ENCODE measurements at places on chromosomes 13 and 19.

- no peak for DNase-seq
Observed at GRCh38 chr19:4474514-4475022, 2.5 kb downstream of the HDGFL2 start.

DNA sequence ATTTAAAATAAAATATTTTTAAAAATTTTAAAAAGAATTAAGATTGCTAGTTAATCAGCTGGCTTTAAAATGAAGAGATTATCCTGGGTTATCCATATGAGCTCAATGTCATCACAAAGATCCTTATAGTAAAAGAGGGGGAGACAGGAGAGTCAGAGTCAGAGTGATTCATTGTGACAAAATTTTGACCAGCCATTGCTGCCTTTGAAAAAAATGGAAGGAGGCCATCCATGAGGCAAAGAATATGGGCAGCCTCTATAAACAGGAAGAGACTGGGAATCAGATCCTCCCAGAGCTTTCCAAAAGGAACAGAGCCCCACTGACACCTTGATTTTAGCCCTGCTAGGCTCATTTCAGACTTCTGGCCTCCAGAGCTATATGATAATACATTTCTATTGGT lies 9.3 kb upstream of the RUBCNL start:
- DNase-seq = no peak

DNA sequence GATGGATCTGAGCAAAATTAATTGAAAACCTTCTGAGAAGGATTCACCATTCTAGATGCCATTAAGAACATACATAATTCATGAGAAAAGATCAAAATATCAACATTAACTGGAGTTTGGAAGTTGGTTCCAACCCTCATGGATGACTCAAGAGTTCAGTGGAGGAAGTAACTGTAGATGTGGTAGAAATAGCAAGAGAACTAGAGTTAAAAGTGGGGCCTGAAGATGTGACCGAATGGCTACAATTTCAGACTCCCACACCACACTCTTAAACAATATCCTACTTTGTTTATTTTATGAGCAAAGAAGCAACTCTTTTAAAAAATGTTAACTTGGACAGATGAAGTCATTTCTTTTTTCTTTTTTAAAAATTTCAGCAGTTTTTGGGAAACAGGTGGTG lies 354.3 kb downstream of the KLF12 start:
- DNase-seq = no peak

- DNase-seq = no peak
Observed at GRCh38 chr19:17654993-17655392, 33.2 kb downstream of the UNC13A start.

- DNase-seq = no peak
Observed at GRCh38 chr19:8866344-8866743, 34.2 kb downstream of the MBD3L1 start.

GRCh38 chr19:40466219-40466984 lies 399 bp upstream of the SPTBN4 start:
- DNase-seq = peak; percentile 47

DNA sequence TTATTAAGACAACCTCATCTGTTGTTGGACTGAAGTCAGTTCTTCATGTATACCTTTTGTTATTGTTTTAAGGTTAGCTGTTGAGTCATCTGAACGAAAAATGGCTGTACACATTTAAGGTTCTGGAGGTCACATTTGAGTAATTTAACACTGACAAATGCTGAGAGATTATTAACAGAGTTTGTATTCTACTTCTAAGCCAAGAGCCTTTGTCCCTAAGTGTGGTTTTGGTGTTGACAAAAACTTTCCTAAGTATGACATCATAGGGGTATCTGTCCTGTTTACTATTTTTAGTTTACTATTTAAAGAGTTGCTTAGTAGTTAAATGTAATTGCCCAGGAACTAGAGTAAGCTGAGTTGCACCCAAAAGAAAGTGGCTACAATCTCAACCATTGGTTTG lies 71.9 kb downstream of the CDK8 start:
- DNase-seq = no peak

DNA sequence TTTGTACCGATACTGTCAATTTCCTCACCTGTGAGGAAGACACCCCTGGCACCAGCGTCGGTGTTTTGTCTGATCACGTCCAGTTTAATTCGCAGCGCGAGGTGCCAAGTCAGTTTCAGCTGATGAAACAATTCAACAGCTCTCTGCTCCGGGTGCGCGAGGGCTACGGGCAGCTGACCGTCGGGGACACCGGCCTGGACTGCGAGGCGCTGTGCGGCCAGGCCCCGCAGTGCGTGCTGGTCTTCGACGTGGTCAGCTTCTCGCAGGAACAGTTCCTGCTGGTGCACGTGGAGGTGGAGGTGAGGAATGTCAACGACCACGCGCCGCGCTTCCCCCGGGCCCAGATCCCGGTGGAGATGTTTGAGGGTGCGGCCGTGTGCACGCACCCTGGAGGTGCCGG lies 171.5 kb downstream of the OLFM4 start:
- DNase-seq = no peak

DNA sequence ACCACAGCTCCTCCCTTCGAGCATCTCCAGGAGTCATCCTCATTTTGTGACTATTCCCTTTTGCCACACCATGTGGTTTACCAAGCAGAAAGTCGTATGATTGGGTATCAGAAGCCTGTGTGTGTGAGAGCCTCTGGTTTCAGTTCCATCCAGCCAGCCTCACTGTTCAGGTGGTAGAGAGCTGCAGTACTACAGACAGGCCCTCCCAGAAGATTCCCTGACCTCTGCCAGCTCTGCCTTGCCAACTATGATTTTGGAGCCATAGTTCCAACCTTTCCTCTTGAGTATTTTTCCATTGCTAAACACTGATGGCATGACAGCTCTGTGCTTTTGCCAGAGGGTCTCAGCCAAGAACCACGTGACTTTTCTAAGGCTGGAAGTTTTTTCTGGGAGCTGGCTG lies 82.5 kb downstream of the DHRS12 start:
- DNase-seq = no peak

GRCh38 chr19:31991984-31992655 lies 353.3 kb upstream of the ZNF507 start:
- no peak for DNase-seq

- no peak for DNase-seq
Observed at GRCh38 chr13:24654741-24655140, 25.5 kb upstream of the ATP12A start.

DNA sequence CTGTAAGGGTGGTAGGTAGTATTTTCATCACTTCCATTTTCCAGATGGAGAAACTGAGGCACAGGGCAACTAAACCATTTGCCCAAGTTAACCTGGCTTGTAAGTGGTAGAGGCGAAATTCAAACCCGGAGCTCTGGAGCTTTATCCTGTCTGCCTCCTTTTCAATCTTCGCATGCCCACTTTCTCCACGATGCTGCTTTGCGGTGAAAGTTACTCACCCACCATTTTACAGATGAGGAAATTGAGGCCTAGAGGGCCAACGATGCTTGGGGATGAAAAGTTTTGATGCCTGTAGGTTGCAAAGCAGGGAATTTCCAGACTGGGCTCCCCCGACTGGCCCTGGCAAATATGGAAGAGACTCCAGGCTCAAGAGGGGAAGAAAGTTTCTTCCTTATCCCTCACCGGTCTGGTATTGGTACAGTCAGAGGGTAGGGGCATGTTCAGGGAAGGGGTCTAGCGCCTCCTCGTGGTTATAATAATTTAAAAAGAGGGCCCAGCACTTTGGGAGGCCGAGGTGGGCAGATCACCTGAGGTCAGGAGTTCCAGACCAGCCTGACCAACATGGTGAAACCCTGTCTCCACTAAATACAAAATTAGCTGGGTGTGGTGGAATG lies 1.9 kb upstream of the SH2D3A start:
- DNase-seq = no peak

DNA sequence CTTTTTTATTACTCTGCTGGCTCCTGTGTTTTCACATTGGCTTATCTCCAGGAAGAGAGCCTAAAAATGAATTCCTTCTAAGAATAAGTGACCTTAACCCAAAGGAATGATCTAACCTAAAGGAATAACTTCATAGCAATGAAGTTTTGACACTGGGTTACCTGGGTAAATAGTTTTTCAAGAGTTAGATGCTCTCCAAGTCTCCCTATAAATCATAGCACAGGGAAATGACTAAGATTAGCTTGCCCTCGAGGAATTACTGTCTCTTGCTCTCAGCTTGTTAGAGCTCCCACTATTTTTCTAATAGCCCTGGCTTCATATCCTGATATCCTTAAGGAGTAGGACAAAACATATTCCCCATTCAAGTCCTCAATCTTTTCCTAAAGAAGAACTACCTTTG lies 66.3 kb downstream of the SPRY2 start:
- DNase-seq = no peak

DNA sequence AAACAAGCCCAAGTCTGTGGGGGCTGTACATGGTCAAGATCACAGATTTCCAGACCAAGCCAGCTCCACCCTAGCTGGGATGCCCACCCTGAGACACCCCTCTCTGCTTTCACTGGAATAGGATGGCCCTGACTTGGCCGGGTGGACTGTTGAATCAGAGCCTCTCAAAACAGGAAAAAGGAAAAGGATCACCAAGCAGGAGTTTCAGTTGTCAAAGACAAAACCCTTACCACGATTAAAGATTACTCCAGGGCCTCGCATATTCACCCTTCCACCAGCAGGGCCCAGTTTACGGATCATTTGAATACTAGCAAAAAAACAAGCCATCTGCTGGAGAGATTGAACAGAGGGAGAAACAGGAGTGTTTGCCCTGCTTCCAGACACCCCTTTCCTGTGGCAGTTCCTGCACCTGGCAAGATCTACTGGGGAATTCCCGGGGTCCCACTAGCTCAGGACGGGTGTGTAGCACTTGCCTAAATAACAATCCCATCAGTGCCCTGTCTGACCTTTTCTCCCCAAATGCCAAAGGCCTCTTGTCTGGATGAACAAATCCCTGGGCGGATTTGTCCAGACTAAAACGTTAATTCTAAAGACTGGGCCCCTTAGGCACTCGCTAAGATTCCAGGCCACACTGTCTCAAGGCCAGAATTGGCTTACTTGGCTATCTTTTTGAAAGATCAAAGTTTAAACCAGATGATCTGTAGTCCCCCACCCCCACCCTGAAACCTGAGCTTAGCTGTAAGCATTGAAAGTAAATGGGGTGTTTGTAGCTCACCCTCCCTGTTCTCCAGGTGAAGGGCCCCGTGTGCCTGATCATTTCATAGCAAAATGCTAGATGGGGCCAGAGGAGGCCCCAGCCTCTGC lies 38.4 kb downstream of the ACTN4 start:
- DNase-seq = no peak

- no peak for DNase-seq
Observed at GRCh38 chr13:23739596-23739995, 149.6 kb downstream of the MIPEP start.

DNA sequence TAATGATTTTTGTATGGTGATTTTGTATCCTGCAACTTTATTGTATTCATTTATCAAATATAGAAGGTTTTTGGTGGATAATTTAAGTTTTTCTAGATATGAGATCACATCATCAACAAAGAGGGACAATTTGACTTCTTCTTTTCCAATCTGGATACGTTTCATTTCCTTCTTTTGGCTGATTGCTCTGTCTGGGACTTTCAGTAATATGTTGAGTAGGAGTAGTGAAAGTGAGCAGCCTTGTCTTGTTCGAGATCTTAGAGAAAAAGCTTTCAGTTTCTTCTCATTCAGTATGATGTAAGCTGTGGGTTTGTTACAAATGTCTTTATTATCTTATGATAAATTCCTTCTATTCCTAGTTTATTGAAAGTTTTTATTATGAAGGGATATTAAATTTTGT lies 352.0 kb upstream of the DACH1 start:
- DNase-seq = no peak

- no peak for DNase-seq
Observed at GRCh38 chr19:5107432-5108122, 138.7 kb downstream of the KDM4B start.

GRCh38 chr19:41323430-41324125 lies 13.6 kb downstream of the CCDC97 start:
- DNase-seq = no peak

DNA sequence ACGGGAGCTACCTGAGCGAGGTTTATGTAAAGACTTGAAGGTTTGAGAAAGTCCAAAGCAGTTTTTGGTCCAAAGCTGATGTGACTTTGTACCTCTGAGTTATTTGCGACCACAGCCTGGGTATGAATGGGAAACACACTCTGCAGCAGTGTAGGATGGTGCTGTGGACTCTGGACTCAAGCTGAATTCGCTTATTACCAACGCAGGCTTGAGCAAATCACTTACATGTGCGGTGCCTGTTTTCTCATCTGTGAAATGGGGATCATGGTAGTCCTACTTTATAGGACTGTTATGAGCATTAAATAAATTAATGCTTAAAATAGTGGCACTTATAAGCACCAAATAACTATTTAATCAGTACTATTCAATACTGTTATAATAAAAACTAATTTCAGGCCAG lies 176.5 kb downstream of the PAN3 start:
- DNase-seq = no peak

DNA sequence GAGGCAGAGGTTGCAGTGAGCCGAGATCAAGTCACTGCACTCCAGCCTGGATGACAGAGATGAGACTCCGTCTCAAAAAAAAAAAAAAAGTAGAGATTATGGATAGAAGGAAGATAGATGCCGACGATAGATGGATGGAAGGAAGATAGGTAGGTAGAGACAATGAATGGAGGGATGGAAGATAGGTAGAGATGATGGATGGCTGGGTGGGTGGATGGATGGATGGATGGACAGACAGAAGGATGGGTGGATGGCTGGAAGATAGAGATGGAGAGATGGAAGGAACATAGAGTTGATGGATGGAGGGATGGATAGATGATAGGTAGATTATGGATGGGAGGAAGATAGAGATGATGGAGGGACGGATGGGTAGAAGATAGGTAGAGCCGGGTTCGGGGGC lies 18.5 kb upstream of the USE1 start:
- DNase-seq = no peak

DNA sequence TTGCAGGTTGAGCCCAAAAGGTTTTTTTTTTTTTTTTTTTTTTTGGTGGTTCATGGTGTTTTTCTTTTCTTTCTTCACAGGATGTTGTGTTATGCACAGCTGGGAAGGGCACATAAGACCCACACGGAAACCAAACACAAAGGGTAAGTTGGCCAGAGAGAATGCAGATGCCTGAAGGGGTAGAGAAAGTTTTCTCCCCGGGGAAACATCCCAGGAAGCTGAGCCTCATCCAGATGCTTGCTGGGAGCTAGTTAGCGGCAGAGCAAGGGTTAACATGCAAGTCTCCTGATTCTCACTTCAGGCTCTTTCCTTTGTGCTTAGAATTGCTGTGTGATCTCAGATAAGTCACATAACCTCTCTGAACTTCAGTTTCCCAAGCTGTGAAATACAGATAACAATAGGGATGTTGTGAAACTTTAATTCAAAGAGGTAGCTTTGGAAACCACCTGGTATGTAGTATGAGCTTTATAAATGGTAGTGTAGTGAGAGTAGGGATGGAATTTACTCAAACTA lies 3.1 kb downstream of the ADGRE1 start:
- no peak for DNase-seq

GRCh38 chr19:17036640-17037039 lies 10.0 kb upstream of the CPAMD8 start:
- DNase-seq = no peak

DNA sequence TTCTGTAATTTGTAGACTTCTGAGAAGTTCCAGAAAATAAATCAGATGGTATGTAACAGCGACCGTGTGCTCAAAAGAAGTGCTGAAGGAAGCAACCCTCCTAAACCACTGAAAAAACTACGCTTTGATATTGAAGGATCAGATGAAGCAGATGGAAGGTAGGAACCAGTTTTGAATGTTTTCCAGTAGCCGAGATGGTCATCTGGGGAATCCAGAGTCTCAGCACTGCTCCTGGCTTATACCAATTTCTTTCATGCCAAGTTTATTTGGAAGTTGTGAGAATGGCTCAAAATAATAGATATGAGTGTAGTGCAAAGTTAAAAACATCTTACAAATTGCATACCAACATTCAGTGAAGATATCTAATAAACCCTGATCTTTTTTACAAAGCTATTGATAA lies 56.2 kb downstream of the RCBTB2 start:
- DNase-seq = no peak

- no peak for DNase-seq
Observed at GRCh38 chr19:2039089-2039958, 11.7 kb downstream of the MKNK2 start.
